ENCODE measurements at places on chromosomes 4 and X.

DNA sequence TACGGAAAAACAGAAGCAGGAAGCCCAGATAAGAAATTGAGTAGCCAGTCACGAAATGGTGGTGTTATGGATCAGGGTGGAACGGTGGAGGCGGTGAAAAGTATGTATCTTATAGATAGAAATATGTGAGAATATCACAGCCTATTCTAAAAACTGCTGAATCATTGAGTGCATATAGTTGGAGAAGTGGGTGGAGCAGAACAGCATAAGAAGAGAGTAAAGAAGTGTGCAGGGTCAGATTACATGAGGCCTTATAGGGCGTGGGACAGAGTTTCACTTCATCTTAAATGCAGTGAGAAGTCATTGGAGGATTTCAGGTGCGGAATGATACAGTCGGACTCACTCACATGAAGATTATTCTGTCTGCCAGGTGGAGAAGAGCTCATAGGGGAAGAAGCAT is 293.1 kb downstream of the TRIML1 start:
- DNase-seq: no peak

GRCh38 chrX:46777971-46778810 is 19.3 kb upstream of the SLC9A7 start:
- no peak for DNase-seq

DNA sequence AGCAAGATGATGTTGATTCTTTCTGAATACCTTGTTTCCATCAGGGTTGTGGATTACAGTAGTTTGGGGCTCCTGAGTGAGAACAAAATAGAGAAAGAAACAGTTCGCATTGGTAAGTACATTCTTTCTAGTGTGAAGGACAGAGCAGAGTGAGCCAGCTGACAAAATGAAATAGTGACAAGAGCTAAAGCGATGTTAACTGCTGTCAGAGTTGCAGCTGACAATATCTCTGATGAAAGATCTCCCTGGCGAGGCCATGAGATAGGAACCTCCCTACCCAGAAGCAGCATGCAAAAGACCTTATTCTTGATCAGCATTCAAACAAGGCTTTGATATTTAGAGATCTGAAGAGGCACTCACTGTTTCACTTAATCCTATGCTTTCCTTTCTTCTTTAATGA is 258.6 kb downstream of the CAMK2D start:
- DNase-seq: no peak

DNA sequence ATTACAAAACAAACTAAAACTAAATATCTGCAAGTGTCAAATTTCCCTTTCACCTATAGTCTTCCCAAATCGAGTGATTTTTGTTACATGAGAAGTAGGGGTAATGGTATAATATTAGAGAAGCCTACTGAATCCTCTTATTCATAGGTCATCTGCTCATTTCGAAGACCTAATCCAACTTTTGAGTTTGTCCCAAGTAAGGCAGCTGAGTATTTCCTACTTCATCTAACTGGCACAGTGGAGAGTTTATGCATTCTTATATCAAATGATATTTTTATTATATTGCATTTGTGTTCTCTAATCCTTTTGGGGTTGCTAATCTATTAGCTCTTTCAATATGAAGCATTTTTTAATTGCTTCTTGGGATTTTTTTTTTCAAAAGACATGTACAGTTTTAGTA is 7.7 kb upstream of the NR3C2 start:
- no peak for DNase-seq

DNA sequence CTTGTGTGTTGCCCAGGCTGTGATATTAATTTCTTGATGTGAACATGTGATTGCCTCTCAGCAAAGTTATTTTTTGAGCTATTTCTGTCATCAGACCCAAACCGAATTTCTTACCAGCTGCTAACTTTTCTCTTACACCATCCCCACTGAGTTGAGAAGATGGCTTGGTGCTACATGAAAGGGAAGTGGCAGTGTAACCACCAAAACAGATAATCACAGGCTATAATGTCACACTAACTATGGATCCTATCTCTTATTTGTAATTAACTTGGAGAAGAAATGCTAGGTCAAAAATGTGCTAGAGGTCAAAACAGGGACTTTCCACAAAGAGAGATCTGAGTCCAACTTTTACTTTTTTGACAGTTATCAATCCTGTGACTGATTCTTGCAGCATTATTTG is 43.8 kb downstream of the ELOVL6 start:
- no peak for DNase-seq
